Stimulated activated CD4-positive, alpha-beta T cell treated with anti-CD3 and anti-CD28 coated beads, TNF-alpha, amount 100 ng/mL, for 1 hour (primary cell): ENCODE measurements at places on chromosomes 4 and X.

DNA sequence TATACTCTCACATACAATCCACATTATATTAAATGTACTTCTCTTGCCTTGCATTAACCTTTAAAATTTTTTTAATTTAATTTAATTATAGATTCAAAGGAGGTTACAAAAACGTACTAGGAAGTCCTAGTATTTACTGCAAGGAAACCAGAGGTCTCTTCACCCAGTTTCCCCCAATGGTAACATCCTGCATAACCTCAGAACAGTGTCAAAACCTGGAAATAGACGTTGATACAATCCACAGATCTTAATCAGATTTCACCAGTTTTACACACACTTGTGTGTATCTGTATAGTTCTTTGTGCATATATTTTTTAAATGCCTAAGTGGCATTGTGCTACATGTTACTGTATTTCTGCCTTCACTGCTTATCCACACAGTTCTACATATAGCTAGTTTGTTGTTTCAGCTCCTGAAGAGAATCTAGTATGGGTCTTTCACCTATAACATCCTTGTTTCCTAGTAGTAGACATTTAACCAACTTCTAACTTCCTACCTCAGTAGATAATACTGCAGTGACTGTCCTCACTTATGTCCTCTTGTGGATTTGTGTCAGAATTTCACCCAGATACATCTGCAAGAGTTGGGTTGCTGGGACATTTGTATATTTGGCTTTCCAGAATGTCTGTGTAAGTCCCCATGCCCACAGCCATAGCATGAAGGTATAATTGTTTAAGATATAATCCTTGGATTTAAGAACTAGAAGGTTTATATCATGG lies 103.2 kb downstream of the NFKB1 start:
- DNase-seq = no peak

GRCh38 chrX:115017455-115017854 lies at the start of gene IL13RA2:
Gene IL13RA2, minus strand, starts transcription at chrX:115017616. Its CDS starts 347 bp downstream, at chrX:115017269.
- DNase-seq = no peak

- DNase-seq = no peak
These were observed 5.9 kb downstream of the LAMP2 start for GRCh38 chrX:120463241-120463640.

DNA sequence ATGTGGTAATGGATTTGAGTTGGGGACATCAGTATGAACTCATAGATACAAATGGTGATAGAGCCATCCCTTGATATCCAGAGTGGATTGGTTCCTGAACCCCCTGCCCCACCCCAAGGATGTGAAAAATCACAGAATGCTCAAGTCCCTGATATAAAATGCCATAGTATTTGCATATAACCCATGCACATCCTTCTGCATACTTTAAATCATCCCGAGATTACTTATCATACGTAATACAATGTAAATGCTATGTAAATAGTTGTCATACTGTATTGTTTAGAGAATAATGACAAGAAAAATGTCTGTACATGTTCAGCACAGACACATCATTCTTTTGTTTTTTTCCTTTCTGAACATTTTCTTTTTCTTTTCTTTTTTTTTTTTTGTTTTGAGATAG lies 18.9 kb upstream of the SEPTIN11 start:
- DNase-seq = no peak

DNA sequence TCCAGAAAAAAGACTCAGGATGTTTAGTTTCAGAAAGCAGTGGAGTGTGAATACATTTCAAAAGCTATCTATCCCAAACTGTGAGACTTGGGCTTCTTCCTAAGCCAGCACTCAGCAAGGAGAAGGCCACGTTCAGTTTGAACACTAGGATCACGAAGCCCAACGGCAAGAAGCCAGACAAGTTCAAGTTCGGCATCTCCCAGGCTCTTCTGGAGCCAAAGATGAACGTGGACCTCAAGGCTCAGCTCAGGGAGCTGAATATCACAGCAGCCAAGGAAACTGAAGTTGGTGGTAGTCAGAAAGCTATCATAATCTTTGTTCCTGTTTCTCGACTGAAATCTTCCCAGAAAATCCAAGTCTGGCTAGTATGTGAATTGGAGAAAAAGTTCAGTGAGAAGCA lies 7.6 kb downstream of the PLAC1 start:
- DNase-seq = no peak

- no peak for DNase-seq
These were observed 41.1 kb upstream of the HS3ST1 start for GRCh38 chr4:11469650-11470437.

- DNase-seq = no peak
These were observed 343.4 kb upstream of the RASGEF1B start for GRCh38 chr4:81814987-81815541.

DNA sequence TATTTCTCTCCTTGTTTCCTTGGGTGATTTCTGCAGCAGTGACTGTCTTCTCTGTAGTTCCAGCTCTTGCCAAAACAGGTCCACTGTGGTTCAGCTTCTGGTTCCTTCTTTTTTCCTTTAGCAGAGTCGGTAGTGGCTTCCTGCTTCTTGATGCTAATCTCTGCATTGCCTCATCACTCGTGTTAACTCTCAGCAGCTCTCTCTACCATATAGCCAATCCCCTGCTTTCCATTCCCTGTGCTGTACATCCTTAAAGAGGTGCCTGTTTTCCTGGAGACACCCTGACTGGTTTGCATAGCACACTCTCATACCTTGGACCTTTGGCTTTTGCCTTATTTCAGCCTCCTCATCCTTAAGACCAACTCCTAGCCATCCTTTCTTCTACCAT lies 191.2 kb upstream of the LNX1 start:
- DNase-seq = no peak

DNA sequence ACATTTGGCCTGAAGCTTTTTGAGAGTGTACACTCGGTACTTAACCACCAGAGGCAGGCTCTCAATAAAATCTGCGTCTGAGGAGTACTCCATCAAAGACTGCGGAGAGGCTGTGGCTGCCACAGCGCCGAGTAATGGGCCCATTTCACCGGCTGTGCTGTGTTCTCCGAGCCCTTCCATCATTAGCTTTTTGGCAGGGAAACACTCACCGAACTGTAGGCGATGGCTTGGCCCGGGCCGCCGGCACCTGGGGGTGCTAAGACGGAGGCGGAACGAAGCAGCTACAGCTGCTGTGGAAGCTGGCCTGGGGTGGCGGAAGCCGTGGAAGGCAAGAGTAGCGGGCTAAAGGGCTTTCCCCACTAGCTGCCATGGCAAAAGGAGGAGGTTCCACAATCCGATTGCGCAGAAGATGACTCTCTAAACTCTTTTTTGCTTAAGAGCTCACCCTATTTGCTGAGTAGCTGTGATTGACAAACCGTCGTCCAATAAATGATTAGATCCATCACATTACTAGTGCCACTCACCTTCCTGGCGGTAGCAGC lies 48.5 kb upstream of the PABPC1L2A start:
- no peak for DNase-seq

DNA sequence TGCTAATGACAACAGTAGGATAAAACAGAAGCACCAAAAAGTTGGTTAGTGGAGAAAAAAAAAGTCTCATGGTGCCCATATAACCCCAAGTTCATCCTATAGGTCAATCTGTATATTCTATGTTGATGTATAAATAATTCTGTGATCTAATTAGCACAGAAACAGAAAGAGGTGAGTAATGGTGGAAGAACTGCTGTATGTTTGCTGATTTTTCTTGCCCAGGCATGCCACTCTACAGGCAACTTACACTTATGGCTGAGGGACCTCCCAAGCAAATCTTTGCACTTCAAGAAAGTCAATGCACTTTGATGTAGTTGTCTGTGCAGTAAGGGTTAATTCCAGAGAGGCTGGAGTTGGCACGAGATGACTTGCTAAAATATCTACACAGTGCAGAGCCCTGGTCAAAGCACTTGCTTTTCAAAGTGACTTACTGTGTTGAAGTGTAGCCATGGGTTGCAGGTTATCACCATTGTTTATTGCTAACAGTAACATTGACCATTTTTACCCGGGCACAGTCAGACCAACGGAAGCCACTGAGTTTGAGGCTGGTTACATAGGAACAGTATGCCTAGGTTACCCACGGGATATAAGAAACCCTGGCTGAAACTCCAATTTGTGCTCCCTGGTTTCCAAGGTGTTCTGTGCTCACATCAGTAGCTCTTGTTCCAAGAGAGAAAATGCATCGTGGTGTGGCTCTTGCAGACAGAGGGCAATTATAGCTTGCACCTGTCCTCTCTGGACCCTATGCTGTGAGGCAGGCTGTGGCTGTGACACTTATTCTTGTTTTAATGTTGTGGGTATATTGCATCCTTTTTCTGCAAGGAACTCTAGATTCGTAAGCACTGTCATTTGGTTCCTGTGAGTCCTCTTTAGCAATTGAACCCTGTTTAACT lies 141.3 kb upstream of the FTHL17 start:
- no peak for DNase-seq

GRCh38 chr4:100082852-100083251 lies 107.4 kb downstream of the DDIT4L start:
- no peak for DNase-seq

GRCh38 chrX:109818976-109819375 lies 85.9 kb upstream of the ACSL4 start:
- no peak for DNase-seq

DNA sequence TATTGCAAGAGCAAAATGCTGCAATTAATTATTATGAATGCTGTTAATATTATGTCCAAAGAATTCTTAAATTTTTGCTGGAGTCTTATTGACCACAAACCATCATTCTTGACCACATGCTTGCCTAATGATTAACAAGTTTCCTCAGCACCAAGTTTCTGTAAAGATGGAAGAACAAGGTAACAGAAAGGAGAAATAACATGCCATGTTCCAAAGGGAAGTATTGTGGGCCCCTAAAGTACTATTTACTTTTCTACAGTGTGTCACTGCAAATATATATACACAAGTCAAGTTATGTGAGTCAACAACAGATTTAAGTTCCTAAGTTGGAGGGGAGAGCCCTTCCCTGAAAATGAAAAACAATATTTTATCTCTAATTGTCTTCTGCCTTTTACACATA lies 20.6 kb downstream of the FAM47E start:
- DNase-seq = no peak

- DNase-seq = no peak
These were observed 64.4 kb downstream of the RPS6KA6 start for GRCh38 chrX:84123585-84123984.

DNA sequence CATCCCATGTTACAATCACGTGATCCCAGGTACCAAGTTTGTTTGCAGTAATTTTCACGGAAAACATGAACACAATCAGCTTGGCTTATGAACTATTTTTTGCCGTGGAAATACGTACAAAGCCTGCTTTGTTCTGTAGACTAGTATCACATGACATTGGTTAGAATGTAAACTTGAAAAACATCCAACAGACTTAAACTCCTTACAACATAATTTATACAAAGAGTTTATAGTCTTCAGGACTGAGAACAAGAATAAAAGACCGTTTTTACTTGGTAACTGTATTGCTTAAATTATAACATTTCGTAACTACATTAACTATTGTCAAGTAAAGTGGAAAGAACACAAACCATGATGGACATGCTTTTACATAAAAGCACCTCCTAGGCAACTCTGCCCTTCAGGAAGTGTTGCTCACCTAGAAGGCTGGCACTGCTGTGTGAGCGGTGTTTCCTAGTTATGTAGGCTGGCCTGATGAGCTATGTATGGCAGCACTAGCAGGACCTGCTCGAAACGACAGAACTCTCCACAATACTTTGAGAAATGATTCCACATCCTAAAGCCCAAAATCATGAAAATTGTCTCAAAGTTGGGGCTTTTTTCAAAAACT lies 41.8 kb upstream of the WDR1 start:
- DNase-seq = no peak

- DNase-seq = no peak
These were observed at the start of gene GABRE for GRCh38 chrX:151974336-151975227. Gene GABRE, minus strand, starts transcription at chrX:151974676. Its CDS starts 51 bp downstream, at chrX:151974625.

- DNase-seq = no peak
These were observed 409.1 kb upstream of the TEX13C start for GRCh38 chrX:124910611-124911010.

DNA sequence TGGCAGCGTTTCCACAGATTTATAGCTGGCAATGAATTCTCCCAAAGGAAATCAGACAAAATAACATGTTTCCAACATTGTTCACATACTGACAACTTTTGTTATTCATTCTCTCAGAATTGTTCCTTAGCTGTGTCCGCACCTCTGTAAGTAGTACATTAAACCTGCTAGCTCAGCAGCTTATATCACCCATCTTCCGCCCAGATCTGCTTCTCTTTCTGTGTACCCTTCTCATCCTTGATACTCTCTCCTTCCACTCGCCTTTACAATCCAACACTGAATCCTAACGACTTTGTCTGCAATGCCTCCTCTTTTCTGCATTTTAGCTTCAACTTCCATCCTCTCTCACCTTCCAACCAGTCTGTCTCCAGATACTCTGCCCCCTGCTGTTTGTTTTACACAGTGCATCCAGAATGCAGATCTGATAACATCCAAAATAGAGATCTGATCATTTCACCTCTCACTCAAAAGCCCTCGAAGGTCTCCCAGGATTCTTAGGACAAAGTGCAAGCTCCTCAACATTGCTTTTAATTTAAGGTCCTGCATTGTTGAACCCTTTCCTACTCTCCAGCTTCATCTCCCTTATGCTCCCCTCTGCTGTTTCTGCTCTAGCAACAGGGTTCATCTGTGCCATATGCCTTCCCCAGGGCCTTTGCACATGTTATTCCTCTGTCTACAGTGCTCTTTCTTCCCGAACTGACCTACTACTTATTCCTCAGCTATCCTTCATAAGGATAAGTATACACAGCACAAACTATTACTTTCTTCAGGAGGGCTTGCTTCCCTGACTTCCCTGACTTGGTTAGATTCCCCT lies 67.3 kb upstream of the VBP1 start:
- no peak for DNase-seq

DNA sequence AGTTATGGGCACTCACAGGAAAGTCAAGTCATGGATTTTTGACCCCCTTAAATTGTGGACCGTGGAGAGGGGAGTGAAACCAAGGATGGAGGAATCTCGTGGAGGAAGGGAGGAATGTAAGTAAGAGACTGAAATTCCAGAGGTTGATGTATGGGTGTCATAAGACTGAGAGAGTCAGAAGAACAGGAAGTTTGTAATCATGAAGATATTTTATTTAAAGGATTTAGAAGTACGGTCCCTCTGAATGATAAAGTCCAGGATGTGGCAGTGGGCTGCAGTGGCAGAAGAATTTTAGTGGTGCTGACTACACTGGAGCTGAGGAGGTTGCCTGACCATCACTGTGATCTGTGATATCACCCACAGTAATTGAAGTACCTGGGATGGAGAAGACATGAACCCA lies 57.8 kb downstream of the DCLK2 start:
- DNase-seq = no peak

DNA sequence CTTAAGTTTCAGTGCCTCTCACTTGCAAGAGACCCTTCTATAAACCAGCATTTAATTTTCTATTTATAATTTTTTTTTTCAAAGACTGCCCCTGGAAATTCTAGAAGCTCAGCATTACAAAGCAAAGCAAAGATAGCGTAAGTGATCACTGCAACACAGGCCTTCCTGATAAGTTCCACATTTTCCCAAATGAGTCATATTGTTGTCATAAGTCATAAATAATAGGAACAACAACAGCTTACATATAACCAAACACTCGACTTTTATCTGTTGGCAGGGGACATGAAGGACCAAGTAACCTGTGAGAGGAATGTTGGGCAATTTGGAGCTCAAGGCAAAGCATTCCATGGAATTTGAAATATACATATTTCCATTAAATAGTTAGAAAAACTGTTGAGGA lies 815.5 kb downstream of the DMD start:
- DNase-seq = no peak

- DNase-seq = no peak
These were observed 239.9 kb upstream of the DKK2 start for GRCh38 chr4:107276052-107276451.
